ENCODE measurements at places on chromosomes 6 and 20.

DNA sequence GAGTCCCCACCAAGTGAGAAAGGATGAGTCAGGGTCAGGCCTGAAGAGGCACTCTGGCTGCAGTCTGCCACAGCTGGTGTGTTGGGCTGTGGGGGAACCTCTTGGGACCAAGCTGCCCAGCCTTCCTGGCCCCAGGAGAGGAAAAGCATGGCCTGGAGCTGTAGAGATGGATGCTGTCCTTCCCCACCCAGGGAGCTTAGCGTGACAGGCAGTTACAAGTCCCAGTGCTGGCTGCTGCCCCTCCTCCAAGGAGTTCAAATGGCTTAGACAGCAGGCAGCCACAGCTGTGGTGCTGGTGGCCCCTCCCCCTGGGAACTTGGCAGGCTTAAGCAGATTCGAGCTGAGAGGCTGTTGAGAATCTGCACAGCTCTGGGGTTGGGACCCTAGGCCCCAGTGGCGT, 253.2 kb downstream of the PLCB1 start:
- no peak for DNase-seq

DNA sequence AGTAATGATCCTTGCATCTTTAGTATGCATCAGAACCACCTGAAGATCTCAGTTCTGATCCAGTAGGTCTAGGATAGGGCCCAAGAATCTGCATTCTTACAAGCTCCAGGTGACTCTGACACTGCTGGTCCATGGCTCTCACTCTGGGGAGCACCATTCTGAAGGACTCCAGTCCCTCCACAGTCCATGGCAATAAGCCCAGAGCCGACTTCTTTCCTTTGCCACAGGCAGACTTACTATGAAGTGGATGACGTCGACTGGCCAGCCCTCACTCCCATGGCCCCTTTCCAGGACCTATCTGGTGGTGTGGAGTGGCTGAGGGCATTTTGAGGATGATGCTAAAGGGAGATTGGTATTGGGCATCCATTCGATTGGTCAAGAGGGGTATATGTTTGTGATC, 21.8 kb upstream of the LY86 start:
- no peak for DNase-seq

- no peak for DNase-seq
These were observed 11.9 kb downstream of the GOPC start for GRCh38 chr6:117590447-117590846.

- no peak for DNase-seq
These were observed 5.3 kb downstream of the ANKRD6 start for GRCh38 chr6:89438248-89438647.

DNA sequence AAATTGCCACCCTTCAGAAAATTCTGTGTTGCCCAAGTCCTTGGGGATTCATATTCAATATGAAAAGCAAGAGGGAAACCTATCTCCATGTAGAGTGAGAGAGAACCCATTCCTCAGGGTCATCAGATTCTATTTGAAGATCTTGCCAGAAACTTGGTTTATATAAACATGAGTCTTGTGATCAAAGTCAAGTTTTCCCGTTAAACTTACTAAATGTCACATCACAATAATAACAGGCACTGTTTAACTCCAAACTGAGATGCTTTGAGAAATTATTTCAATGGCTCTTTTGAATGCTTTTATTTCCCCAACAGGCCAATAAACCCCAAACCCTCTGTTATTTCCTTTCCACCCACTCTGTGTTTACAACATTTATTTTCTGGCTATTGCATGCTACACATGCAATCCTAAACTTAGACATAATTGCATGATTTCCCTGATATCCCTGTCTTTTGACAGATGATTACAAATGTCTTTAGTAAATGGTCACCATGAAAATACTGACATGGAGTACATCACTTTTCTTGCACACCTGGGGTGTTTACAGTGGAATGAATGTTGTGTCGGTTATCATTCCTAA, 31.1 kb upstream of the SSTR4 start:
- no peak for DNase-seq

DNA sequence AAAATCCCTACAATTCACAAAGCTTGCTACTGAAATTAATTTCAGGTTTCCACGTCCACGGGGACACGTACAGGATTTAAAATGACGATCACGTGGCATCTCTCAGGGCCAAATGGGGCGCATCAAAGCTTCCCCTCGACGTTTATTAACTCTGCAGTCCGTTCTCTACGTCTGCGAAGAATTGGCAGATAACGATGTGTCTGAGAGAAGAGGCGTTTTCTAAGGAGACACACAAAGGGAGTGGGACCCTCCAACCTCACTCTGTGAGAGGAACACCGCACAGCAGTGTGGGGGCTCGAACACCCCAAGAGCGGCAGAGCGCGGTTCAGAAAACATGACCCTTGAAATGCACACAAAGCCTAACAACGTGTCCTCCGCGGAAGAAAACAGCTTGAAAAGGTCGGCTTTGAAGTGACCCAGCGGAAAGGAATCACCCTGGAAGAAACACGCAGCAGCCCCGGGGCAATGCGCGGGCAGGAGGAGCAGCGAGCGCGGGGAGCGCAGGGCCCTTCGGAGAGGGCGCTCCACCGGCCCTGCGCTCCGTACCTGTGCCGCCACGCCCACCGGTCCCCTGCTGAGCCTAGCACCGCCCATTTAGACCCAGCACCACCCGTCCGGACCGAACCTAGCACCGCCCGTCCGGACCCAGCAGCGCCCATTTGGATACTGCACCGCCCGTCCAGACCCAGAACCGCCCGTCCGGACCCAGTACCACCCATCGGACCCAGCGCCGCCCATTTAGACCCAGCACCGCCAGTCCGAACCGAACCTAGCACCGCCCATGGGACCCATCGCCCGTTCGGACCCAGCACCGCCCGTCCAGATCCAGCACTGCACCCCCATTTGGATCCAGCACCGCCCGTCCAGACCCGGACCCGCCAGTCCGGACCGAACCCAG, 1.1 kb upstream of the AFDN start:
- peak; percentile 63 for DNase-seq

GRCh38 chr20:48827855-48828733, at the start of gene PREX1:
Gene PREX1 (minus strand): TSS chr20:48827999. CDS start chr20:48827860, 139 bp downstream.
- peak; percentile 90 for DNase-seq

DNA sequence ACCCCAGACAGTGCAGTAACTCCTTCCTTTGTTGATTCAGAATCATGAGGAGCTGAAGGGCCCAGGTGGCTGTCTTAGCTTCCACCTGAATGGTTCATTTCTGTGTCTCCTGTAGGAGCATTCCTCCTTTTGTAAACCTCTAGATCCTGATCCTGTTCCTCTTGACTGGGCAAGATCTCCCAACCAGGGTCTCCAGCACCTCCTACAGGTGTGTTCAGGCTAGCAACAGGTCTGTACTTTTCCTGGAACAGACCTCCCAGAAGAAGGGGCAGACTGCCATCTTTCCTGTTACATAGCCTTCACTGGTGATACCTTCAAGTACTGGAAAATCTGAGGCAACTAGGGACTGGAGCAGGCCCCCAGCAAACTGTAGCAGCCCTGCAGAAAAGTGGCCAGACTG, 35.2 kb downstream of the HLA-B start:
- no peak for DNase-seq

- no peak for DNase-seq
These were observed 53.1 kb upstream of the EIF2S2 start for GRCh38 chr20:34165018-34165619.

DNA sequence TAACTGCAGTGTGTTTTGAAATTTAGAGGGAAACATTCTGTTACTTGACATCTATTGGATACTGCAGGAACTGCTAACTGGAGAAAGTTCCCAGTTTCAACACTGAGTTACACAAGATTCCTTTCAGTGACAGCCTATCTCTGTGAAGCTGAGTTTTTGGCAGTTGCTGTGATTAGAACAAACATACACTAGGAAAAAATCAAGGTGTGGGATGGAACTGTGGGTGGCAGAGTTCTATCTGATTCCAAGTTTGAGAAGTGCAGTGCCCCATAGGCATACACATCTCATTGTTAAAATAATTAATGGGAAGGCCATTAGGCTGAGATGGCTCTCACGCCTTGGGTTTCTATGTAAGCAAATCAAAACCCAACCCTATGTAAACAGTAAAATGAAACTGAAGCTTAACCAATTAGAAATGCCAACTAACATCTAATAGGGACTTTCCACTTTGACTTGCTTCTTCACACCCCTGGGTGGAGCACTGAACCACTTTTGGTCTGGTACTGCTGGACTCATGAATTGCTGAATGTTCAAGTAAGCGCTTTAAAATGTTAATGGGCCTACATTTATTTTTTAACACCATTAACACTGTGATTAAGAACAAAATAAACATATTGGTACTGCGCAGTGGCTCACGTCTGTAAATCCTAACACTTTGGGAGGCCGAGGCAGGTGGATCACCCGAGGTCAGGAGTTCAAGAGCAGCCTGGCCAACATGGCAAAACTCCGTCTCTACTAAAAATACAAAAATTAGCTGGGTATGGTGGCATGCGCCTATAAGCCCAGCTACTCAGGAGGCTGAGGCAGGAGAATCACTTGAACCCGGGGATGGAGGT, 55.2 kb upstream of the TBC1D7 start:
- peak; percentile 23 for DNase-seq
